ENCODE measurements at places on chromosomes 11 and 22.

DNA sequence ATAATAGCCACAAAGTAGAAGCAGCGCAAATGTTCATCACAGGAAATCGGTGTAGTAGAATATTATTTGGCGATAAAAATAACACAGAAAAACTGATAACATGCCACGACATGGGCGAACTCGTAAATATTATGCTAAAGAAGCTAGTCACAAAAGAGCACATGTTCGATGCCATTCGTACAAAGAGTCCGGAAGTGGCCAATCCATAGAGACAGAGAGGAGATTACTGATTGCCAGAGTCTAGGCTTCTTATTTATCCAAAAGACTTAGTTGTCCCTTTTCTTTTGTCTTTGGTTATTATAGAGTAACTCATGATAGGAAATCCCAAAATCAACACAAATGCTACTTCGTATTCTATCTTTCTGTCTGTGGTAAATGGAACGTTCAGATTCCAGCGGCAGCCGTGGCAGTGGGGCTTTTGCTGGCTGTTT lies 56.5 kb downstream of the MED15 start:
- DNase-seq, result no peak

DNA sequence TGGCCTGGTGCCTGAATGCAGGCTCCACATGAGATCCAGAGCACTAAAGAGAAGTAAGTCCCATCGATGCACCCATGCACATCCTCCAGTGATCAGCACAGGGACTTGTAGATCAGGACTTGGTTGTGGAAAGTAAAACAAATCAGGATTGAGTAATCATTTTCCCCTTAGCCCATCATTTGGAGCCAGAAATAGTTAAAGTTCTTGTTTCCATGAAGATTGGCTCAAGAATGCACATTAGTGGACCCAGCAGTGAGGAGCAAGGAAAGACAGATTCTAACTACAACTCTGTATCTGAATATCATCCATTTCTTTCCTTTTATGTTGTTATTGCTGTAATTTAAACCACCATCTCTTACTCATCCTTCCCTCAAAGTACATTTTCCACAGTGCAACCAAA lies 19.1 kb downstream of the CCDC83 start:
- DNase-seq, result no peak

DNA sequence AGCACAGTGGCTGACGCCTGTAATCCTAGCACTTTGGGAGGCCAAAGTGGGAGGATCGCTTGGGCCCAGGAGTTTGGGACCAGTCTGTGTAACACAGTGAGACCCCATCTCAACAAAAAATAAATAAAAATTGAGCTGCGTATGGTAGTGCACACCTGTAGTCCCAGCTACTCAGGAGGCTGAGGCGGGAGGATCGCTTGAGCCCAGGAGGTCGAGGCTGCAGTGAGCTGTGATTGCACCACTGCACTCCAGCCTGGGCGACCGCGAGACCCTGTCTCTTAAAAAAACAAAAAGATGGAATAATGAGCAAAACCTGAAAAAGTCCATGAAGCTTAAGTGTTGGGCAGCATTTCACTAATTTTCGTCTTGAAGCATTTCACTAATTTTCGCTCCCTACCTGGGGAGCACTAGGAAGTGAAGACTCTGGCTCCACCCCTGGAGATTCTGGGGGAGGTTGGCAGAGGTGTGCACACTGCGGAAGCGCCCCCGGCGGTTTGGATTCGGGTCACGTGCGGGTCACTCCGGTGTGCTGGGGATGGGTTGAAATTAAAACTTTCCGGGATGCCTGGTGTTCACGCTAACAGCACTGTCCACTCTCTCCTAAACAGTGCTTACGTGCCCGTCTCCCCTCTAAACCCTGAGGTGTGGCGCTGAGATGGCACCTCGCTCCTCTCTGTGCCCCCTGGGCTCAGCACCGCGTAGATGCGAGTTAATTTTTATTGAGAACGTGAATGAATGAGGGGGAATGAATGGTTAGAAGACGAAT lies 906 bp upstream of the NAA40 start:
- DNase-seq, result no peak

DNA sequence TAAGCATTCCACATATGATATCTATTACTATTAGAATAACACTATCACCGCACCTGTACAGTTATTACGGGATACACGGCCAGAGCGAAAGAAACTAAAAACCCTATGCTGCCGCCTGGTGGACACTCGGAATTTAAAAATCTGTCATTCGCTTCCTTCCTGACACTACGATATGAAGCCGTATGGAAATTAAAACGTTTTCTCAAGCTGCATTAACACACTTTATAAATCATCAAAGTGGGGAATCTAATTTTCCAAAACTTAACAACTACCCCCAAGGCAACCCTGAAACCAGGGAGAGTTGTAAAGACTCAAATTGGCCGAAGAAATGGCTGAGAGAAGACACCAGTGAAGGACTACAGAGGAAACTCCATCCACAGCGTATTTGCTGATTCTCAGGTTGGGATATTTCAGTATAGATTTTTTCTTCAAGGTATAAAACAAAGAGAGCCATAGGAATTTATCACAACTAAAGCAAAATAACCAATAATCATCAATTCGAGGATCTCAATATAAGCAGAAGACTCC lies 1.4 kb downstream of the CCDC73 start:
- DNase-seq, result peak; percentile 43

- no peak for DNase-seq
Observed at GRCh38 chr11:47980907-47981621, 705 bp downstream of the PTPRJ start.

GRCh38 chr11:9049959-9050358 lies 41.4 kb downstream of the SCUBE2 start:
- no peak for DNase-seq

DNA sequence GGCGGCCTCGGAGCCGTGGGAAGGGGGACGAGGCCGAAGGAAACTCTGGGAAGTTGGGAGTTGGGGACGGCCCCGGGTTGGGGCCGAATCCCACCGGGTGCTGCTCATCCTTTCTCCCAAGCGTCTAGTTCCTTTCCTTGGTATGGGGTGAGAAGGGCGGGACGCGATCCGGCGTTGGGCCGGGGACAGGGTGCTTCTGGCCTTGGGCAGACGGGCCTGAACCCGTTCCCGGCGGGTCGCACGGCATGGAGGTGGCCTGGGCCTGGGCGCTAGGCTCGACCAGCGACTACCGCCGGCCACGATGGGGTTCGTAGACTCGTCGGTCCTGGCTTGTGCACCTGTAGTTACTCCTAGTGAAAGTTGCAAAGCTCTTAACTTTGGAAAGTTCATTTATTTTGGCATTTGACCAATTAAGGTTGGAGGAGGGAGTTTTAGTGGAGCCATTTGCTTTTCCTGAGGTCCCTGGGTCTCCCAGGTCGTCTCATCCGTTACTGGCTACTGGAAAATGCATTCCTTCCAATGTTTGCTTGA lies 1.0 kb downstream of the SYT9 start:
- DNase-seq, result no peak

DNA sequence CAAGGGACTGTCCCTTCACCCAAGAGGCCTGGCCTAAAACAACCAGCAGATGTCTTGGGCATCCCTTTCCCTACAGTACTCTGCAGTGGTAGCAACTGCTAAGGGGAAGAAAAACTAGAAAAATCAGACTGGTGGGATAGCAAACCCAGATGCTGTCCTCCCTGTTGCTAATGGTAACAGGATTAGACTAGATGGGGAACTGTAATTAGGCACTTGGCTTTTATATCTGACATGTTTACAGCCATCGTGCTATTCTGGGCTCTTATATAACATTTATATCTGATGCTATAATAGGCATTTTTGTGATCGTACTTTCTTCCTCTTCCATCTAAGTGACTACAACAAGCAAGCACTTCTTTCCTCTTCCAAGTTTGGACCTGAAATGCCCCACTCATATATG lies 316.7 kb downstream of the DLG2 start:
- no peak for DNase-seq

DNA sequence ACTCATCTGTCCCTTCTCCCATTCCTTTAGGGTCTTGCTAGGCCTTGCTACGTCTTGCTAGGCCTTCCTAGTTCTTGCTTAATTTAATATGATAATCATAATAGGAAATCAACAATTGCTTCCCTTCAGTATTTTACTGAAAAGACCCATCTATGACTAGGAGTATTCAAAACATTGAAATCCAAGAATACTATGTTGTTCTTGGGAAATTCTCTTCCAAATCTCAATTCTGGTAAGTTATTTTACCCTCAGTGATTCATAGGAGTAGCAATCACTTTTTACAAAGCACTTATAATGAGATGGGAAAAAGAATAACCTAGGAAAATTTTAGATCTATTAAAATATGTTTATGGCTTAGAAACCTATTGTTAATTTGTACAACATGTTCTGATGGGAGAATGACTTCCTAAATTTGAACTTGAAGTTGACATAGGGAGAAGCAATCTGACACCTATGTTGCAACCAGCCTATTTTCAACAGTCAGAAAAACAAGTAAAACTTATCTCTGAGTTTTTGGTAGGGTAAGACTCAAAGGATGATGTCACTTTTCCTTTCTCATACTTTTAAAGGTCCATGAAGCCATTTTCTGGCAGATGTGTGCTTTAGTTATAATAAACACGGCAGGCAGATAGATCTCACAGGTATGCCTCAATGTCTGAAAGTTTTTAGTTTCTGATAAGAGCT lies 29.5 kb upstream of the HIPK3 start:
- no peak for DNase-seq

DNA sequence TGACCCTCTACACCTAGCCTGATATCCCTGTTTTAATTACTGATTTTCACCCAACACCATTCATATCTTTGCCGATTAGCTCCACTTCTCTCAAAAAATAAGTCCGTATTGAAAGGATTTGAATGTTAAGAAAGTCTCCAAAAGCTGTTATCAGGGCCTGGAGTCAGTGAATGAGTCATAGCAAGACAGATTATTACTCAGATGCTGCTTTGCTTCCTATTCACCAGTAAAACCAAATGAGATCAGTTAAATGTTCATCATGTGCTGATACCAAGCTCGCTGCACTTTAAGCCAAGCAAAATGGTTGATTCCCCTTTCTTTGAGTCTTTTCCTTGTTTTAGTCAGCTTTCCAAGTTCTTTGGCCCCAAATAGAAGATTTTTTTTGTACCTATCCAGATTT lies 228.4 kb downstream of the FAT3 start:
- DNase-seq, result no peak

GRCh38 chr11:41431784-41432183 lies 27.7 kb downstream of the LRRC4C start:
- no peak for DNase-seq

DNA sequence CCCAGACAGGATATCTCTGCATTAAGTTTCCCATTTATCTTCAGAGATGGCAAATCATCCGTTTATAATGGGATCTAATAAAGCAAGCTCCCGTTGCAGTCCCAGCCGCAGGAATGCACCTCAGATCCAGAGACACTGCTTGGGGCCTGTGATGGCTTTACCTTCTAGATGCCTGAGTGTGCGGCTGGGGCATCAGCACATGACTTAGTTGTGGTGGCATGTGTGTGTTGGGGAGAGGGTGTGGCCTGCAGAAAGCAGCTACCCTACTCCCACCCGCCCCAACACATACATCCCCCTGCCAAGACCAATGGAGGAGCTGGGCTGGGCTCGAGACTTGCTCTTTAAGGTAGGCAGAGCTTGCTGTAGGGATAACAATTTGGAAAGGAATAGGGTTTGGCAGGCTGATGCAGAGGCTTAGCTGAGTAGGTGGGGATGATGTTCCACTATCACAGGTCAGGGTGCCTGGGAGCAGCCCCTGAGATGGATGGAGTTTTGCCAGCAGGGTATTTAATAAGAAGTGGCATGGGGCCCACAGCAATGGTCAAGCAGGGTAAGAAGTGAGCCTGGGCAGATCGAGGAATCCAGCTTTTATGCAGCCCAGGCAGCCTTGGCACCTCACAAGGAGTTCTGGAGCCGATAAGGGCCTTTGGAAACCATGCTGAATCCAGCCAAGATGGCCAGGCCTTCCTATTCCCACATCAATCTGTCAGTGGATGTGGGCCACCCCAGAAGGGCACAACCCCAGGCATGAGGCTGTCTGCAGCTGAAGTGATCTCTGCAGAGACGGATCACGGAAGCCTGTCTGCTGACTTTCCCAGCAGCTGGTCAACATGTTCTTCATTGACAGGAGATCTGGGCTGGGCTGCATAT lies 601.3 kb downstream of the BUD13 start:
- DNase-seq, result no peak

DNA sequence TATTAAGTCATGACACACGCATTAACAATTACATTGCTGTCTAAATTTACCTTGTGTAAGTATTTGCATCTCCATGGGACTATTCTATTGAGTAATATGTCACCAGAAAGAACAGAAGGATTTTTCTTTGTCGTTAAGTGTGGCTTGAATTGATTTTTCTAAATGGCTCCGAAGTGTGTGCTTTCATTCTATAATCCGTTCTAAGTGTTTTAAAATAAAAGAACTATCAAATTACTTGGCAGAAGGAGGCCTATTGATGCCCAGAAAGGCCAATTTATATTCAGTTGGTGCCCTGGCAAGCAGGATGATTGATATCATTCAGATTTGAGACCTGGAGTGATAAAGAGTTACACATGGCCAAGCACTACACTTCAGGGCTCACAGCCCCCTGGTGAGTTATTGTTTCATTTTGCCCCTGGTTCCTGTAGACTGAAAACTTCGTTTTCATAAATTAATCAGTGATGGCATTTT lies 538.9 kb upstream of the ANO5 start:
- no peak for DNase-seq

DNA sequence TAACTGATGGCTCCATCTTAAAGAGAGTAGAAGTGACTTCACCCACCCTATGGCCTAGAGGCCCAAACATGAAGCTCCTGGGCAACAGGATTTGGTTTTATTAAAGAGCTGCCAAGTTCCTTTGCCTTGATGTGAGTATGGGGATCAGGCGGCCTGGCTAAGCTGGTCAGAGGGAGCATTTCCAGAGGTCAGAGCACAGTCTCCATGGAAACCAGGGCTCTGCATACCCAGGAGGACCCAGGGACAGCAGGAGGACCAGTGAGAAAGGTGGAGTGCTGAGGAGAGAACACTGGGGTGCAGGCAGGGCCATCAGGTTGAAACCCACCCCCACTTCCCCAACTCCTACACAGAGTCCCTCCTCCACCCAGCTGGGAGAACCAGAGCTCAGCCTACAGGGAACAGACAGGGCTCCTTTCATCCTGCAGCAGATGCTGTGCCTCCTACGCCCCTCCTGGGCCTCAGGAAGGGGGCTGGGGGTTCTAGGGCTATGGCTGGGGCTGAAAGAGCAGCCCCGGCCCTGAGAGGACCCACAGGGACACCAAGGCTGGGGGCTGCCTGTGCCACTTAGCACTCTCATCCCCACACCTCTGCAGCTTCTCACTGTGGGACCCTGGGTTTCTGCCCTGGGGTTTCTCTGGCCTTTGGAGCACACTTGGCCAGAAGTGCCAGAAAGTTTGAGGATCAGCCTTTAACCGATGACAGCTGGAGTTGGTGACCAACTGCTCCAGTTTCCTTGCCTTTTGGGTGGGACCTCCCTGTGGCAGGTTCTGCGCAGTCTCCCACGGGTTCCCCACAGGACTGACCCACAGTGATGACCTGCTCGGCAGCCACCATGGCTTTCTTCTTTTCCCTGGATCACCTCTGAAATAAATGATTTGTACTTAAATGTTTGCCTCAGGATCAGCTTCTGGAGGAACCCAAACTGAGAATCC lies 13.8 kb upstream of the P2RY6 start:
- no peak for DNase-seq

GRCh38 chr11:123235656-123236261 lies 40.7 kb upstream of the CLMP start:
- DNase-seq, result no peak

- DNase-seq, result no peak
Observed at GRCh38 chr11:126359431-126360048, 4.1 kb downstream of the ST3GAL4 start.
